ENCODE measurements at places on chromosomes 6 and 20.

GRCh38 chr6:113006494-113006893 is 659.4 kb downstream of the RFPL4B start:
- no peak for DNase-seq

DNA sequence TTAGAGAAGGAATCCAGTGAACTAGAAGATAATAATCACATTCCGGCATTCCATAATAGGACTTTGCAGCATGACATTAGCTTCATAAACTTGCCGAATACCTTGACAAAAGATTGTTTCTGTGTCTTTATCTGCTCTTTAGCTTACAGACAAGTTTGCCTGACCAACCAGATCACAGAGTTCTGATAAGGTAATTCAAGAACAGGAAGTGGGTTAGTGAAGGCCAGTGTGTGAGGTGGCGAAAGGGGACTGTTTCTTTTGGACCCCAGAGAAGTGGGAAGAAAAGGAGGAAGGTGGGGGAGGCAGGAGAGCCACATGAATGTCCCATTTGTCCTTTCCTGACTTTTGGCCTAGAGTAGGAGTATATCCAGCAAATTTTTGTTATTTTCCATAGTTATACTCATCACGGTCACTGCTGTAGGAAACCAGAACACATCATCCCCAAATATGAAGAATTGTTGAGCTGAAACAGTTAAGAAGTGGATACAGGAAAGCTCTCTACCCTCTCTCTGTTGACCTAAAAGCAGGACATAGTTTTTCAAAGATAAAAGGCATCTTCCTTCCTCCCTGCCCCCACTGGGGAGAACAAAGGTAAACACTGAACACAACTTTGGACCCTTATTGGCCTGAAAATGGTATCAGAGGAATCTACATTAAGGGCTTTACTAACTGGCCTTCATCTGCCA is 72.4 kb upstream of the TNFAIP3 start:
- DNase-seq, result no peak

- peak; percentile 9 for DNase-seq
Measured at GRCh38 chr6:33008944-33009861, at the start of gene HLA-DOA. HLA-DOA (minus strand) TSS chr6:33009591.

DNA sequence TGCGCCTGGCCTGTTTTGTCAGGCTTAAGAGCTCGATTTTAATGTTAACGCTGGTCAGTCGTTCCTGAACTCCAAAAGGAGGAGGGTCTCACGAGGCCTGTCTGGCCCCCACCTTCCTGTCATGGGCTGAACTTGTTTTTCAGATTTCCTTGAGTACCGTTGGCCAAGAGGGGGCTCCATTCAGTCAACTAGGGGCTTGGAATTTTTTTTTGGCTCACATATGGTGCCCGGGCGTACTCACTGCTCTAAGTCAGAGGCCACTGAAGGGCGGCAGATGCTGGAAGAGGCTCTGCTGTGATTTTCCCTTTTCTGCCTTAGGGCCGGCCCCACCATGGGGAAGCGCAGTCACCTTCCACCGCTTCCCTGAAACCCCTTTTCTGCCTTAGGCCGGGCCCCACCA is 6.9 kb upstream of the BIRC7 start:
- DNase-seq, result no peak

GRCh38 chr6:30037182-30037788 is 23.8 kb upstream of the POLR1H start:
- no peak for DNase-seq

DNA sequence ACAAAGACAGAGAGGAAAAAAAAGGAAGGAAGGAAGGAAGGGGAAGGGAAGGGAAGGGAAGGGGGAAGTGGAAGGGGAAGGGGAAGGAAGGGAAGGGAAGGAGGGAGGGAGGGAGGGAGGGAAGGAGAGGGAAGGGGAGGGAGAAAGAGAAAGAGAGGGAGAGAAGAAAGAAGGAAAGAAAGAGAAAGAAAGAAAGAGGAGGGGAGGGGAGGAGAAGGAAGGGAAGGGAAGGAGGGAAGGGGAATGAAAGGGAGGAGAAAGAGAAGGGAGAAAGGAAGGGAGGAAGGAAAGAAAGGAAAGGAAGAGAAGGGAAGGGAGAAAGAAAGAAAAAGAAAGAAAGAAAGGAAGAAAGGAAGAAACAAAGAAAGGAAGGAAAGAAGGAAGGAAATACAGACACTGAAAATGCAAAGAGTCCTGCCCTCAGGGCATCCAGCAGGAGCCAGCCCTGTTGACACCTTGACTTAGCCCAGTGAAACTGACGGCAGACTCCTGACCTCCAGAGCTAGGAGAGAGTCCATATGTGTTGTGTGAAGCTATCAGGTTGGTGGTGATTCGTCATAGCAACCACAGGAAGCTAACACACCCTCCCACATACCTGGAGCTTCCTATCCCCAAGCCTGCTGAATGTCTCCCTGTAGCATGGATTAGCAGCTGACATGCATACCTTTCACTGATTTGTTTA is 58.7 kb upstream of the SULF2 start:
- no peak for DNase-seq

GRCh38 chr6:162306616-162307015 is 420.9 kb downstream of the PRKN start:
- no peak for DNase-seq

- DNase-seq, result no peak
Measured at GRCh38 chr20:7818477-7818876, 121.8 kb downstream of the HAO1 start.

- no peak for DNase-seq
Measured at GRCh38 chr6:21381331-21381963, 212.1 kb upstream of the SOX4 start.

DNA sequence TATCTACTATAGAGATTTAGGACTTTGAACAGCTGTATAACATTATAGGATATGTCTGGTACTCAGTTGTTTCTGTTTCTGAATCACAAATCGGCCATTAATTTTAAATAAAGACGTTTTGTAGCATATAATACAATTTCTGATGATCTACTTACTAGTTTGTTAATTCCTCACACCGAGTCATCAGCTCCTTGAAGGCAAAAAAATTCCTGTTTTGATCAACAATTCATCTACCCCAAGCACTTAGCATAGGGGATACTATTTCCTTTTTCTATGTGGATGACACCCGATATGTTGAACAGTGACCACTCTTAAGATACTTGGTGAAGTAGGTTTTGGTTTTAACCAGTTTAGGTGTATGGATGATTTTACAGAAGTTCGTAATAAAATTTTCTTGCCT is 107.3 kb downstream of the NCOA3 start:
- DNase-seq, result no peak

DNA sequence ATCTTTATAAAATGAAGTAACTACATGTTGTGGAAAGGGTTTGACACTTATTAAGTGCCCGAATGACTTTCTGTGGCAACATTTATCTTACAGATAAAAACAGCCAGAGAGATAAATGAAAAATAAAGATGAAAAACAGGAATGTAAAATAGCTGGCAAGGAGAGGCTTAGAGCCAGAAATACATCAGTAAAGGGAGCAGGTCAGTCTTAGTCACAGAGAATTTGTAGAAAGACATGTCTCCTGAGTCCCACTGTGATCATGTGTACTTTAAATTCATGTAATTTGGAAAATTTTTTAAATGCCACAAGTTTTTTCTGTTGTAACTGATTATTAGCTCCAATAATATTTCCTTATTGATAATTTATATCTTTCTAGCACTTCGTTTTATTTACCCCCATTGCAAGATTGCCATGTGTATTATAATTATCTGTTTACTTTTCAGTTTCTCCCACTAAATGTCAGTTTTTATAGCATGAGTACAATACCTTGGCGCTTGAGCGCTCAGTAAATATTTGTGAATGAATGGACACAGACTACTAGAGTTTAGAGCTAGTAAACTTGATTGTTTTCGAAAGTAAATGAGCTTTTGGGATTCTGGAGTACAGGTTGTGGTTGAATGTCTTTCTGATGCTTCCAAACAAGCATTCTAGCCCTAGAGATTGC is 15.2 kb downstream of the TAB2 start:
- no peak for DNase-seq

GRCh38 chr20:51616060-51616459 is 73.5 kb upstream of the NFATC2 start:
- DNase-seq, result no peak

GRCh38 chr20:11112832-11113231 is 439.0 kb upstream of the JAG1 start:
- no peak for DNase-seq

GRCh38 chr20:37308086-37309050 is 18.9 kb downstream of the MANBAL start:
- DNase-seq, result no peak

DNA sequence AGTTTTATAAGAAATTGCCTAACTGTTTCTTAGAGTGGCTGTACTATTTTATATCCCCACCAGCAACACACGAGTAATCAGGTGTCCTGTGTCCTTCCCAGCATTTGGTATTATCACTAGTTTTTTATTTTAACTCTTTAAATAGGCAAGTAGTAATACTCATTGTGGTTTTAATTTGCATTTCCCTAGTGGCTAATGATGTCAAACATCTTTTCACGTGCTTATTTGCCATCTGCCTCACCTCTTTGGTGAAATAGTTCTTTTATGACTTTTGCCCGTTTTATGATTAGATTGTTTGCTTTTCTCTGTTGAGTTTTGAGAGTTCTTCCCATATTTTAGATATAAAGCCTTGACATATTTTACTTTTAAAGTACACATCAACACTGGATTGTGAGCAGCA is 57.8 kb downstream of the GCLC start:
- no peak for DNase-seq

DNA sequence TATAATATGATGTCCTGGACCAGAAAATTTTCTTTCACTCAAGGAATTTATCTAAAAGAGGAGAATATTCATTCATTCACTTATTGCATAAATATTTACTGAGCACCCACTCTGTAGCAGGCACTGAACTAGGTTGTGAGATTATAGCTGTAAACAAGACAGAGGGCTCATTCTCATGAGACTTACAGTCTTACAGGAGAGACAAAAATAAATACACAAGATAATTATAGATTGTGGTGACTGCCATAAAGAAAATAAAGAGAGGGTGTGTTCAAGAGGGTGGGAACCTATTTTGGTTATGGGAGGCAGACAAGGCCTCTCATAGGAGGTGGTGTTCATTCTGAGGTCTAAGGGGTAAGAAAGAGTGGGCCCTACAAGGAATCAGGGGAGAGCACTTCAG is 109.9 kb upstream of the SUPT3H start:
- no peak for DNase-seq

GRCh38 chr6:164926686-164927085 is 382.7 kb downstream of the C6orf118 start:
- no peak for DNase-seq

DNA sequence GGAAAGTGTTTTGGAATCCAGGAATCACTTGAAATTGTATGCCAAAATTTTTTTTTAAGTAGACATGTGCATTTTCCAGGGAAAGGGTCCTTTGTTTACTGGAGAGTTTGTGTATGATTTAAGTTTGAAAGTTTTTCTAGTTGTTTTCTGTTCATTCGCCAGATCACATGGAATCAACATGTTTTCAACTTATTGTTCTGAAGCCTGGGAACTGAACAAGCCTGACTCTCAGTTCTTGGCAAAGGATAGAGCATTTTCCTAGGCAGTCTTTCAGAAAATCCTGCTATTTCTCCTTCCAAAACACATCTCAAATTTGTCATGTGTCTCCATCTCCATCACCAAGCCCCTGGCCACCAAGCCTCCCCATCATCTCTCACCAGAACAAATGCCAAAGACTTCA is 374.8 kb downstream of the MAFB start:
- DNase-seq, result no peak

GRCh38 chr20:50858525-50858924 is 63.7 kb downstream of the BCAS4 start:
- DNase-seq, result no peak

GRCh38 chr6:134093007-134093573 is 40.7 kb upstream of the SLC2A12 start:
- DNase-seq, result no peak
